A549 treated with CORT108297 at 1 μM for 4 hours (cell line): ENCODE measurements at places on chromosomes 1 and 21. TPM values are rescaled to one million over a fixed set of nuclear protein-coding genes. Genes with fewer than 3 reads are reported as not detected.

The ADGRL4 gene
- not detected in 5 replicates for total RNA-seq

The PM20D1 gene
- not detected in 5 replicates for total RNA-seq

The SLC9C2 gene
- not detected in 5 replicates for total RNA-seq

The KRTAP13-1 gene
- total RNA-seq: not detected in 5 replicates

The HSD3B2 gene
- total RNA-seq: not detected in 5 replicates

The CDCA8 gene
- total RNA-seq: 45.8 to 49.2 TPM (median 46.8 TPM) in 5 replicates

The BROX gene
- total RNA-seq: 18.2 to 24.2 TPM (median 20.2 TPM) in 5 replicates

The PTAFR gene
- 0.14 to 0.32 TPM (median 0.25 TPM) in 5 replicates for total RNA-seq

The OR10Z1 gene
- total RNA-seq: not detected in 5 replicates

The TNFRSF18 gene
- total RNA-seq: 0.11 to 0.25 TPM (median 0.15 TPM) in 3 of 5 replicates, not detected in the others

The NID1 gene
- 4.8 to 9.3 TPM (median 7.6 TPM) in 5 replicates for total RNA-seq

The LELP1 gene
- total RNA-seq: not detected in 5 replicates

The COL9A2 gene
- total RNA-seq: 0.09 to 0.39 TPM (median 0.36 TPM) in 5 replicates

The KRTAP13-2 gene
- total RNA-seq: not detected in 5 replicates

The SPATA45 gene
- total RNA-seq: 0.28 TPM in 2 of 5 replicates, not detected in the others

The LCE3D gene
- 0.44 to 1.3 TPM (median 0.64 TPM) in 5 replicates for total RNA-seq

The MAP10 gene
- 0.53 to 1.3 TPM (median 1.0 TPM) in 5 replicates for total RNA-seq

The S100A7 gene
- total RNA-seq: not detected in 5 replicates

The SIPA1L2 gene
- 7.1 to 8.3 TPM (median 7.9 TPM) in 5 replicates for total RNA-seq

The SLC22A15 gene
- 0.50 to 0.93 TPM (median 0.66 TPM) in 5 replicates for total RNA-seq

The UBL4B gene
- total RNA-seq: not detected in 5 replicates

The ADAM30 gene
- not detected in 5 replicates for total RNA-seq

The KRTAP12-2 gene
- total RNA-seq: not detected in 5 replicates

The FAM43B gene
- 3.3 to 5.9 TPM (median 5.4 TPM) in 5 replicates for total RNA-seq

The STIL gene
- 9.6 to 10.7 TPM (median 10.1 TPM) in 5 replicates for total RNA-seq

The EXO5 gene
- 3.9 to 4.8 TPM (median 4.4 TPM) in 5 replicates for total RNA-seq

The PSMG1 gene
- total RNA-seq: 81.3 to 92.6 TPM (median 86.5 TPM) in 5 replicates
